ENCODE measurements at places on chromosomes 7 and 10.
A peak's percentile ranks its signal among the peaks of the same experiment; 100 is the strongest.

DNA sequence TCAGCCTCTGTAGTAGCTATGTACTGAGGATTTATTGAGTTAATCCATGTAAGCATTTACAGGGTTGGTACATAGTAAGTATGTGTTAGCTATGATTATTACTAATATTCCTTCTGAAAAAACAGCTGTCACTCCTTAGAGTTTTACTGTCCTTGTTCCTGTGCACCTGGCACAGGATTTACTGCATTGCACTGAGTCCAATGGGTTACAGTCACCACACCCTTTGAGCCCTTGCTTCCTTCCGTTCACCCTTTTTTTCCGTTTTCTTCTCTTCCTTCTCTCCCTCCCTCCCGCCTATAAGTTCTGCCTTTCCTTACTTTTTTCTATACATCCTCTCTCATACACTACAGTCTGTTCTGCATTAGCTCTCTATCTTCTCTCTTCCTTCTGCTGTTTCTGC lies 12.5 kb upstream of the CDK6 start:
- no peak for DNase-seq

- DNase-seq, result no peak
Measured at GRCh38 chr7:40733578-40733977, 598.8 kb downstream of the SUGCT start.

DNA sequence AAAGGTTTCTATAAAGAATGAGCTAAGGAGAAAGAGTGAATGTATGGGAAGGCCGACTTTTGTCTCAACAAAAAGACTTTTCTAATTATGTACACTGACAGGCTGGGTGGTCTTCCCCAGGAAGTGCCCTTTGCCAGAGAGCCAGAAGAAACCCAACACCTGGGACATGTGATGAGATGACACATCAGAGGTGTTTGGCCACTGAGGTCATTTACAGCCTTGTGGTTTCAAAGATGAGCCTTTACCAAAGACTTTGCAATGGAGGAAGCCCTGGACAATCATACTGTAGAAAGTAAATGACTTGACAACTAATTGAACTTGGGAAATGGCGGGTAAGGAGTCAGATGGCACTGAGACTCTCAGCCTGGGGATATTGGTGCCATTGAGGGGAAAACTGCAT lies 3.4 kb upstream of the NRG3 start:
- no peak for DNase-seq

DNA sequence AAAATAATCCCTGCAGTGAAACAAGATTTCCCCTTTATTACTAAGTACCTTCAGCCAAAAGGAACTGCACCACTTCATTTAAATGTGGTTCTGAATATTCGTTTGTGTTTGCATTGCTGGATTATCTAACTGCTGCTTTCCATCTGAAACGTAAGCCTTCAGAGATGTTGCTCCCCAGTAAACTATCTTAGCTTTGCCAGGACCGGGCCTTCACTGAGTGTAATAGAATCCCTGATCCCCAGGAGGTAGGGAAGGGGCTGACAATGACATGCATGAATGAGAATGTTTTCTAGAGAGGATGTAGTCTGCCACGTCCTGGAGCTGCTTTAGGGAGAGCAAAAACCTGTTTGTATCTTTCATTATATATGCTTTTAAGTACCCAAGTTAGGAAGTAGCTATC lies 19.5 kb upstream of the INSYN2A start:
- no peak for DNase-seq

GRCh38 chr10:118501637-118502440 lies 93.6 kb downstream of the PRLHR start:
- DNase-seq, result peak; percentile 87

All from fibroblast of pulmonary artery (primary cell).